ENCODE measurements at places on chromosomes 1 and 21.

GRCh38 chr1:159828581-159829272 lies 2.1 kb downstream of the SLAMF8 start:
- DNase-seq, result no peak

DNA sequence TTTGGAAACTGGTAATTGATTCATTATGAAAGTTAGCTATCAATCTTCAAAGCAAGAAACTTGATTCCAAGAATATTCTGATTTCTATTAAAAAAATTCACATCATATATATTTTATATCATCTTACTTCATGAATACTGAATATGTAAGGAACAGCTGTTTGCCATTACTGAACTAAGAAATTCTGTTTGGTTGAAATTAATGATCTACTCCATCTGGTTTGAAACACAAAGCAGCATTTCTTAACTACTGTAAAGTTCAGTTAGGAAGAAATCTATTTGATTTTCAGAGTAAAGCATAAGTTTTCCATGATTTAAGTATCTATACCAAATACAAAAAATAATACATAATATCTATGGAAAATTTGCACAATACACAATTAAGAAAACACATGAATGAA lies 66.0 kb upstream of the SCYL3 start:
- DNase-seq, result no peak

DNA sequence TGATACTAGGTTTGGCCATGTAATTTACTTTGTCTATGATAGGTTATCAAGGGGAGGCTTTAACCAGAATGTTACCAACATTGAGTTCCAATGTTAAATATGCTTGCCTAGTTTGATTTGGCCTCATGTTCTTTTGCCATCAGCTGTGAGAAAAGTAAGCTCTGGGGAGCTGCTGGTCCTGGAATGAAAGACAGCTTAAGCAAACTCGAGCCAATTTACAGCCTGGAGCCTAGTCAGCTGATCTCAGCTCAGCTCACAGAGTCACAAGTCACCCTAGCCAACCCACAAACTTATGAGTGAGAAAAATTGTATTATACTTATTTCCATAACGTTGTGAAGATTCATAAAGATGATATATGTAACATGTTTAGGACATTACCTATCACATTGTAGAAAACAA lies 426.7 kb downstream of the RWDD3 start:
- no peak for DNase-seq

- no peak for DNase-seq
Observed at GRCh38 chr21:25813917-25814316, 79.1 kb downstream of the GABPA start.

DNA sequence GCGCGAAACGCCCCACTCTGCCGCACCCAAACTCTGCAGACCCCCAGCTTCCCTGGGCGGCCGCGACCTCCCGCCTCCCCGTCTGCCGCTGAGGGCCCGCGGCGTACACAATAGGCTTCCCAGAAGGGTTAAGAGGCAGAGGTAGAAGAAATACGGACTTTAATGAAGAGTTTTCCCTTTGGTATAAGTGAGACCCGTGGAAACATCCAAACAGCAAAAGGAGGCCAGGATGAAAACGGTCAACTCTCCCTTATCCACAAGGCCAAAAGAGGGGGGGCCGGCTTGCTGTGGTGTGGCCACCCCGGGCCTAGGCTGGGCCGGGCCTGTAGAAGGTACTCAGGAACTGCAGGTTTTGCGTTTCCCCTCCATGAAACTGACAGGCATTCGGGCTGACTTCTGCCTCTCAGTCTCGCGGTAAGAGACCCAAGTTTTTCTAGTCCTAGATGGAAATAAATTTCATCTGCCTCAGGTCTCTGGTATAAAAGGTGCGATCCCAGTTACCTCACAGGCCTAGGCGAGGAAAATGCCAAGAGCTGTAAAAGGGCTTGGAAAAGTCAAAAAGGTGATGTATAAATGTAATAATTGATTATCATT lies 671 bp upstream of the PYGO2 start:
- DNase-seq, result no peak

DNA sequence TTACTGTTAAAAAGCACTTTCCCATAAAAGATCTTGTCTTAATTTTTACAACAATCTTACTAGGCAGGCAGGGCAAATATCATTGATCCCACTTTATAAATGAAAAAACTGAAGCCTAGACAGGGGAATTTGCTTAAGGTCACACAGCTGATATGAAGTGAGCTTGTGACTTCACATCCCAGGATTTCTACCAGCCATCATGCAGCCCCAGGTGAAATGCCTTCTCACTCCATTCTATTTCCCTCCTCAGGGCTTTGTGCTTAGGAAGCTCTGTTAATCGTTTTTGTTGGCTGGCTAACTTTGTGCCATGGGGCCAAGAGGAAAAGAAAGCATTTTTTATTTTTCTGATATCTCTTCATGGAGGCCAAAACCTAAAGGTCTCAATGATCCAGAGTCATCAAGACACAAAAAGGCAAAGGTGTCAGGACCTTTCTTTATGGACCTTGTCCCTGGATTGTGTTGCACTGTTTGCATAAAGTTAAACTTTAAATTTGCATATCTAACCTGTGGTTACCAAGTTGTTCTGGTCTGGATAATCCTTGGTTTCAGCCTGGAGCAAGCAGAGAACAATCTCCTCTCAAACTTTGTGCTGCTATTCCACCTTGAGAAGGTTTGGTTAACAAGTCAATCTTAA lies 44.8 kb upstream of the ZNF326 start:
- DNase-seq, result no peak

DNA sequence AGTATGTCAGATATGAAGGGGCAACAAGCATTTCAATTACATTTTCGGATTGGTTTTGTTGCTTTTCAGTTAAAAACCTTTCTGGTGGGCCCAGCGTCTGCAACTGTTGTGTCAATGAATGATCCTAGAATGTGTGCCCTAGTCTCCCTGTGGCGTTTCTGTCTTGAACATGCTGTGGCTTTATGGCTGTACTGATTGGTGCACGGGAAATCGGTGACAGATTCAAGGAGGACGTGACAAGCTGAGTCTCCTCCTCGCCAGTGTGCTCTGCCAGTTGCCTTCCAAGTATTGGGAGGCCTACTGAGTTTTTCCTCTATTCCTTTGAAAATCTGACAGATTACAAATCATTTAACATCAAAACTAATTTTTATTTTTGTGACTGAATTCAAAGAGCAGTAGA lies 127.6 kb downstream of the ZP4 start:
- DNase-seq, result no peak

GRCh38 chr1:48003741-48004531 lies 6.8 kb upstream of the TRABD2B start:
- no peak for DNase-seq

GRCh38 chr1:201511396-201511940 lies 4.5 kb upstream of the CSRP1 start:
- no peak for DNase-seq

GRCh38 chr21:14589855-14590563 lies 43.9 kb upstream of the SAMSN1 start:
- no peak for DNase-seq

DNA sequence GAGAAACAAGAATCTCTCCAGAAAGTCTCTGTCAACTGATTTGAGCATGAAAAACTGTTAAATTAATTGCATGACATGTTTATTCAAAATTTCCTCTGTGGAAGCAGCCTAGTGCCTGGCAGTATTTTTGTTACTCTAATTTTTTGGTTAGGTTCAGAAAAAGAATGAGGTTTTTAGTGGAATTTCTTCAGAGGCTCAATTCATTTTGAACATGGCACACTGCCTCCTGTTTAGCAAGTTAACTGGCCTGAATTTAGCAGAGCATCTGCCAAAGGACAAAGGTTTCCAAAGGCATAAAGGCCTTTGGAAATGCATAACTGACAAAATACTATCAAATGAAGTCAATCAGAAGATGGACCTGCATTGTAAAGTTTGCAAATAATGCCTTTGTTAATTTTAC lies 1326.5 kb downstream of the PLA2G4A start:
- DNase-seq, result no peak

- DNase-seq, result no peak
Observed at GRCh38 chr1:1397839-1398523, 1.2 kb downstream of the CCNL2 start.

DNA sequence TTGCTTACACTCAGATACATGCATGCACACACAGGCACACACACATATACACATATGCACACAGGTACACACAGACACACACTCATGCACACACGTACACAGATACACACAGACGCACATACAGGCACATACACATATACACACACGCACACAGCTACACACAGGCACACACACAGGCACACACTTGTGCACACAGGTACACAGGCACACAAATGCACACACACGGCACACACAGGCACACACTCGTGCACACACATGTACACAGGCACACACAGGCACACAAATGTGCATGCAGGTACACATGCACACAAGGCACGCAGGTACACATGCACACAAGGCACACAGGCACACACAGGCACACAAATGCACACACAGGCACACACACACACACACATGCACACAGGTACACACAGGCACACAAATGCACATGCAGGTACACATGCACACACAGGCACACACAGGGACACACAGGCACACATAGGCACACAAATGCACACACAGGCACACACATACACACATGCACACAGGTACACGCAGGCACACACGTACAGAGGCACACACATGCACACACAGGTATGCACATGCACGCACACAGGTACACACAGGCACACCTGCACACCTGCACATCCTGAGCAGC lies 110.0 kb downstream of the WDR4 start:
- DNase-seq, result no peak

GRCh38 chr1:211870156-211870555 lies 39.6 kb upstream of the LPGAT1 start:
- no peak for DNase-seq

- no peak for DNase-seq
Observed at GRCh38 chr1:38265293-38266196, 219.0 kb upstream of the POU3F1 start.

DNA sequence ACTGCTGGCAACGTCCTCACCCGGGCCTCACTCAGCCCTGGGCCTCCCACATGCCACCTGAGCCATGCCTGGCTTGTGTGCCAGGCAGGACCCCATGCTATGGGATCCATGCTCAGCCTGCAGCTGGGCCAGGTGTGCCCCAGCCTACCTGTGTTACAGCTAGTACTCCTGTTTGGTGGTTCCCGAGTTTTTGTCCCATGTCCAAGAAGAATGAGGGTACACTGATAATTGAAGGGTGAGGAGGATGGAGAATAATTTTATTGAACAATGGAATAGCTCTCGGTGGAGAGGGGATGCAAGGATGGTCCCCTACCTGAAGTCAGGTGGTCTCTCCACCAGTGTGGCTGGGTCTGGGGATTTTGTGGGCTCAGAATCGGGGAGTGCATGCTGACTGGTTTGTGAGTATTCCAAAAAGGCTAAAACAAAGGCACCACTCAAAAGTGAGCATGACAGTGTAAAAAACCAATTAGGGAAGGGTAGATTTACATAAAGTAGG lies 137.9 kb downstream of the TNFSF18 start:
- no peak for DNase-seq

DNA sequence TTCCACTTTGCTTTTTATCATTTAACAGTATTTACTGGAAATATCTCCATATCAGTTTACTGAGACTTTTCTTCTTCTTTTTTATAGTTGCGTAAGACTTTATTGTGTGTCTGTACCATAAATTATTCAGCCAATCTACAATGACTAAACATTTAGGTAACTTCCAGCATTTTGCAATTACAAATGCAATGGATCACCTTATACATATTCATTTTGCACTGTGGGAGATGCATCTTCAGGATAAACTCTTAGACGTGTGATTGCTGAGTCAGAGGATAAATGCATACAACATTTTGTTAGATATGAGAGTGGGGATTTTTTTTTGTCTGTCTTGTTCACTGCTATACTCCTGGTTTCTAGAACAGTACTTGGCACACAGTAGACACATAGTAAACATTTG lies 95.7 kb upstream of the GCLM start:
- no peak for DNase-seq

- DNase-seq, result no peak
Observed at GRCh38 chr1:4045397-4046010, 145.4 kb upstream of the C1orf174 start.

DNA sequence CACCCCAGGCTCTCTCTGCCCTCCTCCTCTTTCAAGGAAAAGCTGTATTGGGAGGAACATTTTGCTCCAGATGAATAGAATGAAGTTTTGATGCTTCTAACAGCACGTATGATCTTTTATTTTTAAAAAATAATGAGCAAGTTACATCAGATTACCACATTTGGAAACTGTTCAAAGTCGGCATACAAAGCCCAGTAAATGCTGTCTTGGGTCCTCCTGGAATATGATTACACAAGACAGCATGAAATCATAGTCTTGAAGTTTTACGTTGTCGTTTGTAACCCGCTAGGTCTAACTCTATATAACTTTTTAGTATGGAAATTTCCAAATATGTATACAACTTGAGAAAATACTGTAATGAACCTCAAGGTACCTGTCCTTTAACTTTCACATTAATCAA lies 385.6 kb downstream of the HLX start:
- DNase-seq, result no peak

DNA sequence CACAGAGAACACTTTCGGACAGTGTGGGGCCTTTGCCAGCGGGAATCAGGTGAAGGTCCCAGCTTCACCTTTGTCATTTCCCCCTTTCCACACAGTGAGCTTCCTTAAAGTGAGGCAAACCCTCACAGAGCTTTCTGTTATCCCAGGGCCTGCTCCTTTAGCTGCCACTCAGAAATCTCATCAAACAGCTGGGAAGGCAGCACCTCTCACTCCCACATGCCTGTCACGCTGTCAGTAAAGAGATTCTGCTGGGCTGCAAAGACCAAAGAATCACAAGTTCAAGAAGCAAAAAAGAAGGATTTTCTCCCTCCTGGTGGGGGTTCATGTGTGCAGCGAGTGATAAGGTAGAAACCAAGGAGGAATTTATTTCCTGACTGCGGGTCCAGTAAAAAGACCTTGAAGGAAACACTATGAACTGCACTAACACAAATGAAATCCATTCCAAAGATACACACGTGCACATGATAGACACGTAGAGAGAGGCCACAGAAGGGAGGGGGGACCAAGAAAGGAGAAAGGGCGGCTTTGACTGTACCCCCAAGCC lies 44.0 kb downstream of the HTR6 start:
- DNase-seq, result no peak

DNA sequence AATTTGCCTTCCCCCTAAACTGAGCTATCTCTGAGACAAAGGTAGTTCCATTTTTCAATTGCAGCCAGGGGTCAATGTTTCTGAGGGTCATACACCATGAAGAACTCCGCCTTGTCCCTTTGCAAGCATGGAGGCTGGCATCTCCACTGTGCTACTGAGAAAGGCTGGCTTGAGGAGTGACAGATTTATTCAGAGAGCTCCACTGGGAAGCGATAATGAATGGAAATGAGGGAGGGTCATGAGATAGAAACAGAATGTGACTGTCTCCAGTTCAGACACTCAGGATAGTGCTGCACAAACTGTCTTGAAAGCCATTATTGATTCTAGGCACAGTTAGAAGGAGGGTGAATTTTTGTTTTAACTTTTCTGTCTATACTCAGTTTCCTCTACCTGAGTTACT lies 197.5 kb downstream of the ZNF326 start:
- DNase-seq, result no peak

DNA sequence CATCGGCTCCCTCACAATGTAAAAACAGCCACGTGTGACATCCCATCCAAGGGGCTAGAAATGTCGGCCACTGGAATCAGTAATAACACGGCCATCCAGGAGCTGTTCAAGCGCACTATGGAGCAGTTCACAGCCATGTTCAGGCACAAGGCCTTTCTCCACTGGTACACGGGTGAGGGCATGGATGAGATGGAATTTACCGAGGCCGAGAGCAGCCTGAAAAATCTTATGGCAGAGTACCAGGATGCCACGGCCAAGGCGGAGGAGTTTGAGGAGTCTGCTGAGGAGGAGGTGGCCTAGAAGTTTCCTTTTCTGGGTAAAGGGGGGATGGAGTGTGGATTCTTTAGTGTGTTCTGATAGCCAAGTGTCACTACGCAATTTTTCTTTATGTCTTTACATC lies 61.1 kb upstream of the MAP1LC3C start:
- no peak for DNase-seq

GRCh38 chr1:22104865-22105437 lies 37.9 kb downstream of the WNT4 start:
- DNase-seq, result no peak
